Stimulated activated naive CD4-positive, alpha-beta T cell (primary cell): ENCODE measurements at places on chromosomes 2 and 18.
A peak's percentile ranks its signal among the peaks of the same experiment; 100 is the strongest.

GRCh38 chr2:101502095-101502494 is 27.2 kb upstream of the RFX8 start:
- no peak for DNase-seq

- no peak for DNase-seq
Measured at GRCh38 chr18:5175378-5175777, 21.7 kb downstream of the AKAIN1 start.

DNA sequence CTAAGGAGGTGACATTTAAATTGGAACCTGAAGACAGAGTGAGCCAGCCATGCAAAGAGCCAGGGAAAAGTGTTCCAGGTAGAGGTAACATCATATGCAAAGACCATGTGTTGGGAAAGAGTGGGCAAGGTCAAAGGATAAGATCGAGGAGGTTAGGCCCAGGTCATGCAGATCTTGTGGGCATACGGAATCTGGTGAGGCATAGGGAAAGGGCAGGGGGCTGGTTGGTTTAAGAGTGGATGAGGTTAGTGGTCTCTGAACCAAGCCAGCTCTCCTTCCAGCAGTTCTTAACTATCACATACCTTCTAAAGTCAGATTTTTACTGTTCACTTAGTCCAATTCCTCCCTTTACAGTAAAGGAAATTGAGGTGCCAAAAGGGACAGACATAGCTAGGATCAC is 3.0 kb downstream of the ANKRD53 start:
- no peak for DNase-seq

GRCh38 chr2:121489911-121490583 is 40.6 kb upstream of the RNU4ATAC start:
- no peak for DNase-seq

- no peak for DNase-seq
Measured at GRCh38 chr2:110101280-110101844, 14.3 kb downstream of the MALL start.

DNA sequence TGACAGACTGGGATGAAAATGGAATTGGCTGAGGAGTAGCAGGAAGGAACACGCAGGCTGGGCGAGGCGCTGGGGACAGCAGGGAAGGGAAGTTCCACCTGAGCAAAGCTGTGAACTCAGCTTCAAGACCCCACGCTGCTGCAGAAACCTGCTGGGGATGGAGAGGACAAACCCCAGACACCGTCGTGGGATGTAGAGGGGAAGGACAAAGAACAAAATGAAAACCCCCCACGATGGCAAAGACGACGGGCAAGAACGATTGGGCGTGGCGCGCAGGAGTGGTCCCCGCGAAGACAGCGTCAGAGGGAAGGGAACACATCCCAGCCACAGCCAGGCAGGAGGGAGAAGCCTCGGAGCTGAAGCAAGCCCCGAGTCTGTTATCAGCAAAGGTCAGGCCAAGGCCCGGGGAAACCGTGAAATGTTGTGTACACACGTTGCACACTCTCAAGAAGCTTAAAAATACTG is 222.9 kb downstream of the NDUFA10 start:
- no peak for DNase-seq

DNA sequence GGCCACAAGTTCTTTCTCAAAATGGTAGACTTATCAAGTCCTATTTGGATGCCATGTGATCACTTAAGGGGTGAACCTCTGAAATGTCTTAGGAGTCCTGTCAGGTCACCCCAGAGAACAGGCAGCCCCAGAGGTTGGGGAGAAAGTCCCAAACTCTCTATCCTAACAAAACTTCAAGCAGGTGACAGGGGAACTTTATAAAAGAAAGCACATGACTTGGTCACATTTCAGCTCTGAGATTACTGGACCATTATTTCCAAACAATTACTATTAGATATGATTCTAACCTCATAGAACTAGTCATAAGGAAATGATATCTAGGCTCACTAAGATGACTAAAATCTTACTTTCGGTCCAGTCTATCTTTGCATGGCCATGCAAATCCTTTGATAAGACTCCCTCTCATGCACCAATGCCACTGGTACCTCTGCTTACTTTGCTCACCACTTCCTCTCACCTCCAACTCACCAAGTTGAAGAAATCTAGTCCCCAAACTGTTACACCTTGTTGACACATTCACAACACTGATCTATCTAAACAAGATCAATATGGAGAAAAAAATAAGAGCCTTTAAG is 107.0 kb downstream of the GALNT14 start:
- no peak for DNase-seq

DNA sequence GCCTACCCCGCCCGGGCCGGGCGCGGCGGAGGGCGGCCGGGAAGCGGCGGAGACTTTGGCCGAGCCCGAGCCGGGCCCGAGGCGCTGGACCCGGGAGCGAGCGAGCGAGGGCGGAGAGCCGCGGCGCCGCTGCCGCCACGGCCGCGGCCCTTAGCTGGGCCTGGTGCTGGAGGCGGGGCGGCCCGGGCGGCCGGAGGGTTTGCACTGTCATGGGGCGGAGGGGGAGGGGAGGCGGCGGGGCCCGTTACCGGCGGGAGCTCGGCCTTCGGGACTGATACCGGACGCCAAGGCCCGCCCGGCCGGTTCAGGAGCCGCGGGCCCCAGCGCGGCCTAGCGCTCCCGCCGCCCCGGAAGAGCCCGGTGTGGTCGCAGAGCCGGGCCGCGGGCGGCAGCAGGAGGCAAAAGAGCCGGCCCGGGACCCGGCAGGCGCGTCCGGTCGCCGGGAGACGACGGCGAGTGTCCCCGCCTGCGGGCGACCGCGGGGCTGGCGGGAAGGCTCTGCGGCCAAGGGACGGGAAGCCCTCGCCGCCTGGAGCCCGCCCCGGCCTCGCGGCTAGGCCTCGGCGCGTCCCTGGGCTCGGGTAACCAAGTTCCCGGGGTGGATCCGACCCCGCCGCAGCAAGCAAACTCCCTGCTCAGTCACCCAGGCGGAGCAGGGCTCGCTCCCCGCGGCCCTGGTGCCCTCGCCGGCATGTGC is 697 bp downstream of the KCMF1 start:
- DNase-seq, result peak; percentile 61

- no peak for DNase-seq
Measured at GRCh38 chr2:79179036-79179435, 19.5 kb upstream of the REG3A start.
